ENCODE measurements at places on chromosomes 2 and 18. TPM values are rescaled to one million over a fixed set of nuclear protein-coding genes. Genes with fewer than 3 reads are reported as not detected.

- H3K4me1 ChIP-seq, result no peaks in the 10 kb centered on the region
- no peak for DNase-seq
- peaks cover 3% of the 10 kb centered on the region for H3K27me3 ChIP-seq
These were observed 33.9 kb upstream of the TSPYL6 start for GRCh38 chr2:54289917-54290316.

DNA sequence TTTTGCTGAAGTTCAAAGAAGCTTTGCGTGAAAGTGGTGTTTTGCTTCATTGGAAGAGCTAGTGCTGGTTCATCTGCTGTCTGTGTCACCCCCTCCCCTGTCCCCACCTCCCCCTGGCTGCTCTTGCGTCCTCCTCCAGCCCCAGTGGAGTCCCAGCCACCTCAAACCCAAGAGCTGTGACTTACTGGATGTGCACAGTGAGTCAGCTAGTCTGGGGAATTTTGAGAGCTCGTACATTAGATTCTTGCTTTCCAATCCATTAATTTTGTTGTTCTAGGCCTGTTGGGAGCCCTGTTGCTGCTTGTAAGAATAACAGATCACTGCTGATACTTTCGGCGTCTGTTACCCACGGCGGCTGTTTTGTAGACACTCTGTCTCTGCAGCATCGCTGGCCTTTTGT, 412.1 kb downstream of the TSN start:
- no peaks in the 10 kb centered on the region for H3K4me1 ChIP-seq
- no peak overlapping the region for H3K27ac ChIP-seq
- no peak for DNase-seq
- H3K4me3 ChIP-seq, result no peak overlapping the region
- no peaks in the 10 kb centered on the region for H3K36me3 ChIP-seq

The DNAH7 gene
- total RNA-seq, result 0.36 TPM

- no peaks in the 10 kb centered on the region for H3K4me1 ChIP-seq
- H3K27ac ChIP-seq, result no peak overlapping the region
- no peak overlapping the region for H3K4me3 ChIP-seq
- H3K36me3 ChIP-seq, result no peaks in the 10 kb centered on the region
- no peak for DNase-seq
These were observed 8.4 kb upstream of the PSMD1 start for GRCh38 chr2:231047923-231048915.

The ABCB11 gene
- total RNA-seq, result not detected

The UGT1A8 gene
- total RNA-seq, result not detected
